NCI-H748 treated with DMSO at 0.1 percent for 48 hours (cell line): ENCODE measurements at places on chromosomes 7 and 10.

DNA sequence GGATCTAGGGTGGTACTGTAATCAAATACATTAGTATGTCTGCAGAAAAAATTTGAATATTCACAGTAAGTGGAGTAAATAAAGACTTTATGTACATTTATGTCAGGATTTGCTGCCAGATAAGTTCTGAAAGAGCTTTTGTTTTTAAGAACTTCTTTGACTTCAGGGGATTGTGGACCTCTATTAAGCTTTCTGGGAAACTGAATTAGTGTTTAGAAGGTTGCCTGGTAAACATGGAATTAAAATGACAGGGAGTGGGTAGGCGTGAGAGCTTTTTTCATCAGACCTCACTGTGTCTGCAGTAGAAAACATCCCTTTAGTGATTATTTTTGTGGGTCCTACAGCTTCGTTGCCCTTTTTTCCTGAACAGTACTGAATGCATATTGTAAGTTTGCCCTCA lies 15.7 kb downstream of the SDHAF3 start:
- no peak for DNase-seq

GRCh38 chr10:88428442-88428841 lies 154.7 kb downstream of the RNLS start:
- peak; percentile 27 for DNase-seq

DNA sequence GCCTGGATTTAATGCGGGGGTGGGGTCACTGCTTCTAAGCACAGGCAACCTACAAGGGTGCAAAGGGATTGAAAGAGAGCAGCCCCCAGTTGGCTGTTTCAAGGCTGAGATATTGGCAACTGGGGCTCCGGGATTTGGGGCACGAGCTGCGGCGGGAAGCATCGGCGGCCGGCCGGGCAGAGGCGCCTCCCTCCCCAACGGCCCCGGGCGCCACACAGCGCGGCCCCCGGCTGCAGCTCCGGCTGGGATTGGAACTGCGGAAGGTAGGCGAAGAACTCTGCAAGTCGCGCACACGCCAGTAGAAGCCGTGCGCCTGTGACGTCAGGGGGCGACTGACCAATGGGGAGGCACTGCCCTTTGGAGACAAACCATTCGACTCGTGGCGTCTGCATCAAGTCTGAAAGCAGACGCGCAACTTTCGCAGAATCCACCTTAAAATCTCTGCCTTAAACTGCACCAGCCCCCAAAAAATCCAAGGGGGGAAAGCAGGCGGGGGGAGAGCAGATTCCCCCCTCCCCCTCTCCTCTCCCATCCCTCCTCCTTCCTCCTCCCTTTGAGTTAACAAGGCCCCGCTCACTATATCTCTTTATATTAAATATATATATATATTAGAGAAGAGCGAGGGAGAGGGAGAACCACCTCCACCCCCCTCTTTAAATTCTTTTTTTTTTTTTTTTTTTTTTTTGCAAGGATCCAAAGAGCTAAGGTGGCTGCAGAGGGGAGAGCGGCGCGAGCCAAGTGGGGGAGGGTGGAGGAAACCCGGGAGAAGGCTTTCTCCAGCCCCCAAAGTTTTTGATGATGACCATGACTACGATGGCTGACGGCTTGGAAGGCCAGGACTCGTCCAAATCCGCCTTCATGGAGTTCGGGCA lies at the start of gene DLX6:
Gene DLX6 (plus strand): TSS at position 371 of the 872 bp plus-strand sequence. CDS start 425 bp downstream, at position 796.
- DNase-seq = no peak

- no peak for DNase-seq
These were observed 536 bp upstream of the POM121 start for GRCh38 chr7:72924386-72924732.
